ENCODE measurements at places on chromosomes 6 and 20.

GRCh38 chr6:133807501-133807900, 81.4 kb upstream of the TCF21 start:
- DNase-seq = no peak

GRCh38 chr20:16863303-16863702, 115.1 kb downstream of the OTOR start:
- no peak for DNase-seq

DNA sequence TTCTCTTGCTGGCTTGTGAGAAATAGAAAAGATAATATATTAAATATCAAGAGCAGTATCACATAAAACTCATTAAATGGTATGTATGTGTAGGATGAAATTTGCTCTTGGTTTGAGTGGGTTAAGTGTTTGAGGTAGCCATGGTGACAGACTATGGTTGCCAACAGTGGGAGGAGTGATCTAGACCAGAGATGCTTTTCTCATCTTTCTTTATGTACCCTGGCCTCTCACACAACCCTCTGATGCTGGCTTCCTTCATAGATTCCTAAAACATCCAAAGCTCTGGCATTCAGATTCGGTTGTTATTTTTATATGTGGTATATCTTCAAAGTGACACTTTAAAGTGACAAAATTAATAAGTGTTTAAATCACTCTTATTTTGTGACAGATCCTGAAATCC, 9.0 kb upstream of the MLIP start:
- no peak for DNase-seq

DNA sequence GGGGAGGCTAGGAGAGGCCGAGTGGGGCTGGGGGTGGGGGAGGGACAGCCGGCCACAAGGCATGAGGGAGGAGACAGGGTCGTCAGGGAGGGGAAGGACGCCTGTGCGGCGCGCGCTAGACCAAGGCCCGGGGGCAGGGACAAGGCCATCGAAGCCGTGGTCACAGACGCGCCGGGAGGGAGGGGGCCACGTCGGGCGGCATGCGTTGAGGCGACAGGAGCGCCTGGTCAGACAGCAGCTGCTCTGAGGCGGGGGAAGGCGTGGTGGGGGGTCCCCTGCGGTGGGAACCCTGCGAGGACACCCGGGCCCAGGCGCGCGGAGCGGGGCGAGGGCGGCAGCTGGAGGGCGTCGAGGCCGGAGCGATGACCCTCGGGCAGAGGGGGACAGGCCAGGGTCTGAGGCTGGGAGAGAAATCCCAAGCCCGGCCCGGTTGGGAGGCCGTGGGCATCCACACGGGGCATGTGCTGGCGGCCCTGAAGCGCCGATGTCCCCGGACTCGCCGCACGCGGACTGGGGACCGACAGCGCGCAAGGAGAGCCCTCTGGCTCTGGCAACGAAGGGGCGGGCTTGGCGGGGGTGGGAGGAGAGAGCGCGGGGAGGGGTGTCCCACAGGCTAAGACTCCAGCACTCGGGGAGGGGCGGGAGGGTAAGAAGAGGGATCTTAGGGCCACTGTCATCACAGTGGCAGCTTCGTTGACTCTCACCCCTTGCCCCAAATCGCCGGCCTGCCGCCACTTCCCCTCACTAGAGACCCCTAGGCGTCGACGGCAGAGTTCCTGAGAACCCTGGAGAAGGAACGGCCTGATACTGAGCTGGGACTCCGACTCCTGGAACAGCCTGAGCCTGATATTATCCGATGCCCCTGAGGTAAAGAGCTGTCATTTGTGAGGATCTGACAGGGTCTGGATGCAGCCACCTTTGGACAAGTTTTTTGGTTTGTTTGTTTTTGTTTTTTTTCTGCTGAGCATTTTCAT, 5.0 kb downstream of the TMEM239 start:
- DNase-seq = no peak

GRCh38 chr20:420721-421574, 12.8 kb downstream of the RBCK1 start:
- no peak for DNase-seq

DNA sequence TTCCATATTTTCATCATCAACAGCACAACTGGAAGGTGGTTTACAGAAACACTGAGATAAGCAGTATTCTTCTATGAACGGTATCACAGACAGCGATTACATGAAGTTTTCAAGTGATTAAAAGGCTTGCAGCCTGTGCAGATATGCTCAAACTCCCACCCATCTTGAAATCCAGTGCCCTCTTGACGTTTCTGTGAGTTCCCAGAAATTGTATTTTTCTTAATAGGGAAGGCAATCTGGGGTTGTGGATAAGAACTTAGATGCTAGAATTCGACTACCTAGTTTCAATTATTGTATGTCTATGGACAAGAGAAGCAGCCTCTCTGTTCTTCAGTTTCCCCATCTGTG, 290.3 kb downstream of the ZNF217 start:
- DNase-seq = no peak

DNA sequence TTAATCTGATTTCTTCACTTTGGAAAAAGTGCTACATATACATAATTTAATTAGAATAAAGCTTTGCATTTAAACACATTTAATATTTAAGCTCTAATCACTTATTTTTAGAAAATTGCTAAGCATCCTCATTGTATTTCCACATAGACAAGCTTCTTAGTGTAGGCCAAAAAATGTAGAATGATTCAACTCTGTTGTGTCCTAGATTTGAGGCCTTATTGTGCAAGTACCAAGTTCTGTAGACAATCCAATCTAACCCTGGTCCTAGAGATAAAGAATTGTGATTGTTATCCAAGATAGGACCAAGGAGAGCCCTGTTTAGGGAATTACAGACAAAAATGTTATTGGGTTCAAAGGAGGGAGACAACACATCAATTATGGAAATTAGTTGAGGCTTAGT, 27.6 kb downstream of the MRAP2 start:
- no peak for DNase-seq

DNA sequence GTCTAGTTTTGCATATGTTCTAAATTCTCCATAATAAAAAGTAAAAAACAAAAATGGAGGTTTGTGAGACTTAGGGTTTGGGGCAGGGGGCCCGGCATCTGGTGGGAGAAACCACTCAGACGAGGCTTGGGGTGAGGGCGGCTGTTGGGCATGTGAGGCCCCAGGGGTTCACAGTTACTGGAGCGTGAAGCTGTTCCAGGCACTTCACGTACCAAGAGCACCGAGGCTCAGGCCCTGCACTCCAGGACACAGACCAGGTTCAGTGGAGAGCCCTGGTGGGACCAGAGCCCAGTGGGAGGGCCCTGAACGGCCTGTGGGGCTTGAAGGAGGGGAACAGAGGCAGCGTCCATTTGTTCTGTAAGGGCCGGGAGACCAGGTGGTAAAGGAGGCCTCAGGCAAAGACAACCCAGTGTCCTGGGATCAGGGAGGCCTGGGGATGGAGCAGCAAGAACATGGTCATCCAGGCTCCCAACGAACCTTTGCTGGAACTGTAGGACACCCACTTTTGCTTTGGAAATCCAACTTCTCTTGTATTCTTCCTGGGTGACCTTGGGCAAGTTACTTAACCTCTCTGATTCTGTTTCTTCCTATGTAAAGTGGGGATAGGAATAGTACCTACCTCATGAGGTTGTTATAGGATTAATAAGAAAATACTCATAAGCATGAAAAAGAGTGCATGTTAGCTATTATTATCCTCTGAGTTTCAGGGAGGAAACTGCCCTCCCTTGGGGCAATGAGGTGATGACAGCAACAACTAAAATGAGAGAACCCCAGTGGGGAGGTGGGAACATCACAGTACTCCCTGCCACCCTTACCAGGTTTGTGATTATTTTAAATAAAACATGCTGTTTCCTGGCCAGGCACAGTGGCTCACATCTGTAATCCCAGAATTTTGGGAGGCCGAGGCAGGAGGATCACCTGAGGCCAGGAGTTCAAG, 1.1 kb upstream of the FGD2 start:
- DNase-seq = no peak

DNA sequence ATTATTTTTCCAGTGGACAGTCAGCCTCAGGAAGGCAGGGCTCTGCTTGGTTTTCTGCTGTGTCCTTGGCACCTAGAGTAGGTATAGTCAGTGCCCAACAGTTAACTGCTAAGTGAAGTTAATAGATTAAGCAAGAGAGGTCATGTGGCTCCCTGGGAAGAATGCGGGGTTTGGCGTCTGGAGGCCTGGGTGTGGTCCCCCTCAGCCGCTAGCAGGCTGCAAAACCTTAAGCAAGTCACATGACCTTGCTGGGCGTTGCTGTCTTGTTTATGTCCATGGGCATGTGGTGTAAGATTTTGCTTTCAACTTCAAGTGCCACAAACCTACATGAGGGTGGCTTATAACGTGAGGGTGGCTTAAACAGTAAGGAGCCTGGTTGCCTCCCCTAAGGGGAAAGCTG, 75.5 kb upstream of the SCP2D1 start:
- no peak for DNase-seq

- no peak for DNase-seq
These were observed 8.7 kb upstream of the SLC17A4 start for GRCh38 chr6:25745836-25746235.

DNA sequence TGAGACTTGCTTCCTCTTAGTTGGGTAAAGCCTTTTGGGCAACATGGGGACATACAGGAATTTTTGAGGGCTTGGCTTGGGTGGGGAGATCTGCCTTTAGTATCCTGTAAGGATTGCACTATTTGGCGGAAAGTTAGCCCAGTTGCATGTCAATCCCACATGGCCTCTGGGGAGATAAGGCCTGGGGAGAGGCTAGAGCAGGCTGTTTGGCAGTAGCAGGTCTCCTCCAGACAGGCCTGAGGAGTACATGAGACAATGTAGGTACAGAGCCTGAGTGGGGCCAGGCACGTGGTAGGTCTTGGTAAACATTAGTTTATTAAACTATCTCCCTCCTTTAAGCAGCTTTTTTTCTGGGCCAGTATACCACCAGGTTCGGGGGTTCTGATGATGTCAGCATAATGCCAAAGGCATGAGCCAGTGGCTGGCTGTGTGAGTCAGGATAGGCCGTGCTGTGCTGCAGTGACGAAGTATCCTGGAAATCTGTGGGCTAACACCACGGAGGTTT, 147.9 kb downstream of the VEGFA start:
- no peak for DNase-seq

DNA sequence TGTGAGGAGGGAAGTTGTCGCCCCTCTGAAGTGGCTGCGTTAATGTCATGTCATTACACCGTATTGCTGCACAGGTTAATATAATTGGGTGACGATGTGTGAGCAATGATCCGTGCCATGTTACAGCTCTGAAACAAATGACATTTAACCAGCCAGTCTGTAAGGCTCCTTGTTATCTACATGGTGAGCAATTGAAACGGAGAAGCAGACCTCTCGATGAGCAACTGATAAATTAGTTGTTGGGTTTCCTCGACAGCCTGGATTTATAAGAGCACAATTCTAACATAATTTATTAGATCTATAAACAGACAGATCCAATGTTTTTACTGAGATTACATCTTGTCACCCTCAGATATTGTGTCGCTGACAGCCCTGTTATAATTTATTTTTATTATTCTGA, 49.9 kb upstream of the MAFB start:
- DNase-seq = no peak

DNA sequence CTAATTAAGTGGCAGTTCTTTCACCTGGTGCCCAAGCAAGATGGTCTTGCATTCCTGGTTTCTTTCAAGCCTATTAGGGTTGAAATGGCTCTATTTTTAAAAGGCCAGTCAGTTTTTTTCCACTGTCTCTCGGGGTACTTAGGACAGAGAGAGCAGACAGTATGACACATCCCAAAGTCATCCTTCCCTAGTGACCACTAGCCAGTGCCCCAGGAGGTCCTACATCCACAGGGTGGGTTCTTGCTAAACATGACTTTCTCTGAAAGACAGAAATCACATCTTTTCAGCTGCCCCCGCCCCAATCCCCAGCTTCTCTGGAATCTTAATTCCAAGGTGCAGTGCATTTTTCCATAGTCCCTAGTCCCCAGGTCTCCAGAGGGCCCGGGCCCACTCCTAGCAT, 192.4 kb downstream of the SLC24A3 start:
- DNase-seq = no peak

DNA sequence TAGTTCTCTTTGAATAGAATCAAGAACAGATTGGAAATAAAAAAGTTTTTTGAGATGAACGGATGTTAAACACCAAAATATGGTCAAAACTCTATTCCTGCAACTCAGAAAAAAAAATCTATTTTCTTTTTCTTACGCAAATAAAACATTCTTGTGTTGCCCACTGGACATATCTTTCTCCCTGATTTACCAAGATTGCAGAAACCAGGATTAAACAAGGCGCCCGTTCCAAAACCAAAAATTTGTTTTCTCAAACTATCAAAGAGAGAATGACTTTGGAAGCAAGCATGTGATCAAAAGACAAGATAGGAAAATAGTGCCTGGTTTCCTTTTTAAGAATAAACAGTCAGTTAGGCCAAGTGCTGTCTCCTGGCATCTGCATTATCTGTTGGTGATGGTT, 273.1 kb downstream of the CLIC5 start:
- DNase-seq = no peak

GRCh38 chr6:166645896-166646295, 18.8 kb upstream of the RPS6KA2 start:
- no peak for DNase-seq

DNA sequence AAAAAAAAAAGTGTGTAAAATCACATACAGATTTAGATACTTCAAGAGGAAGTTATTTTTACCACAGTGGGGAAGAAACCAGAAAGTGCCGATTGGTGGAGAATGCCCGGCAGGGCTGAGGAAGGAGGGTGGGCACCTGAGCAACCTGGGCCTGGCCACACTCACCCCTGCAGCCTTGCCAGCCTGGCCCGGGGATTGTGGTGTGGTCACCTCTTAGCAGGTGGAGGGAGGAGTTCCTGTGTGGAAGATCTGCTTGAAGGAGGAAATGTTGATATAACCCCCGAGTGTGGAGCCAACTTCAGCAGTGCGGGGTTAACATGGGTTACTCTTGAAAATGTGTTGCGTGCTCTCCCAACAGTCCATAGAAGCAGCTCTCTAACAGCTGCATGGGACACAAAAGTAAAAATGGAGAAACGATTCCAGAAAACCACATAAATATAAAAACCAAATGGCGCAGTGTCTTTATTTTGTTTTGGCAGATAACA, 14.7 kb downstream of the UST start:
- peak; percentile 52 for DNase-seq

DNA sequence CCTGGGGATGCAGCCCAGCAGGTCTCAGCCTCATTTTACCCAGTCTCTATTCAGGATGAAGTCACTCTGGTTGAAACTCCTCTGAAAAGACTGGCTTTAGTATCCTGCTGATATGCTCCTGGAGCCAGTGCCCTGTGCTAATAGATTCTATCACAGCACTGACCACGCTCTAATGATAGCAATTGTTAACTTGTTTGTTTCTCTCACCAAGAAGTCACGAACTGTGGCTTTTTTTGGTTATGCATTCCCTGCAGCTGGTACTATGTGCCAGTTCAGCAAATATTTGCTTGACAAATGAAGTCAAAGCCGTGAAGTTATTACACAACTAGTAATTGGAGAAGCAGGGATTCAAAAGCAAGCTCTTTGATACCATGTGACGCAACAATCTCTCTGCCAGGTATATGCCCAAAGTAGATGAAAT, 754.6 kb downstream of the KIF16B start:
- no peak for DNase-seq

GRCh38 chr6:82602776-82603175, 239.2 kb downstream of the TPBG start:
- DNase-seq = no peak

- DNase-seq = no peak
These were observed 110.1 kb upstream of the JAG1 start for GRCh38 chr20:10783707-10784553.

GRCh38 chr6:47532981-47533585, 55.5 kb downstream of the CD2AP start:
- DNase-seq = no peak

- DNase-seq = no peak
These were observed 115.4 kb upstream of the BTN3A2 start for GRCh38 chr6:26249707-26249956.
